ENCODE measurements at places on chromosomes 5 and 9.

- DNase-seq: no peak
Observed at GRCh38 chr9:7777771-7778170, 21.8 kb downstream of the DMAC1 start.

GRCh38 chr5:65468633-65469032, 13.1 kb downstream of the ADAMTS6 start:
- DNase-seq: no peak

DNA sequence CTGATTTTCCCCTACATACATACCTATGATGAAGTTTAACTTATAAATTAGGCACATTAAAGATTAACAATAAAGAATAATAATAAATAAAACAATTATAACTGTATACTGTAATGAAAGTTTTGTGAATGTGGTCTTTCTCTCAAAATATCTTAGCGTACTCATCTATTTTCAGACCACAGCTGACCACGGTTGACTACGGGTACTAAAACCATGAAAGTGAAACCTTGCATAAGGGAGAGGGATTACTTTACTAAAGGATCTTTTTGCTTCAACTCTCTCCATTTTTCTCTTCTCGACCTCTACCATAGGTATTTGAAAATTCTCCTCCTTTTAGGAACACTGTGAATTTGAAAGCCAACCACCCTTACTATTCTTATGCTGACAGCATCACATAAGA, 475.5 kb downstream of the CETN3 start:
- no peak for DNase-seq

- no peak for DNase-seq
Observed at GRCh38 chr5:80129146-80129545, 94.0 kb downstream of the THBS4 start.

DNA sequence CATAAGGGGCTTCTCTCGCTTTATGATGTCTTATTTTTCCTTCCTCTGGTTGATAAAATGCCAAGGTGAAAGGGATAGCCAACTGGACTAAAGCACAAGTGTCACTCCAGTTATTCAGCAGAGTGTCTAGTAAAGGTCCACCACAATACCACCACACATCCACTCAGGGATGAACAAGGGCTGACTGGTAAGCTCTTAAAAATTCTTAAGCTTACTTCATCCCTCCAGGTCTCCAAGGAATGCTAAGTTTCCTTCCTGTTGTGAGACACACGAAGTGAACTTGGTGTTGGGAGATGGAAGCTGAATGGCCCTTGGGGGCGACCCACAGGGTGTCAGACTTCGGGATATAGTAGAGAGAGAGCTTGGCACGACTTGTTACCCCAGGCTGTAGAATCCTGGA, 3.2 kb upstream of the HMGCS1 start:
- DNase-seq: no peak

- no peak for DNase-seq
Observed at GRCh38 chr5:1995491-1995890, 112.8 kb upstream of the IRX4 start.

- peak; percentile 39 for DNase-seq
Observed at GRCh38 chr5:8457187-8458037, 588.5 kb downstream of the MTRR start.

DNA sequence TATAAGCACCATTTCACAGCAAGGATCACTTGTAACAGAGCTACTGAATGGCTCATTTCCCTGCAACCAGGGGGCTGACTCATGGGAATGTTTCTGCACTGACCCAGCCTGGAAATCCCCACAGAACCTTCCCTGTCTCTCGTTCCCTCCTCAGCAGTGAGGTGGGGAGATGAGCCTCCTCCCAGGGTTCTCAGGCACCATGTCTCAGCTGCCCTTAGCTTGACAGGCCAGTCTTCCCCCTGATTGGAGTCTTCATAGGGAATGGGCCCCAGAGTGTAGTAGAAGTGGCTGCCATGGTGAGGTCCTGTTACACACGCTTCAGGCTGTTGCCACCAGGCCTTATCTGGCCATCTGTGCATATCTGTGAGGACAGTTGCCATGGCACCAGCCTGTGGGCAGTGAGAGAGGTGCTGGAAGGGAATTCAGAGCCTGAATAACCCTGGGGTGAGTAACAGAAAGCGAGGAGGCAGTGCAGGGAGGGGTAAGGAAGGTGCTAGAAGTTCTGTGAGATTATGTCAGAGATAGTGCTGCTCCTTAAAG, 324.4 kb downstream of the ENC1 start:
- peak; percentile 33 for DNase-seq

DNA sequence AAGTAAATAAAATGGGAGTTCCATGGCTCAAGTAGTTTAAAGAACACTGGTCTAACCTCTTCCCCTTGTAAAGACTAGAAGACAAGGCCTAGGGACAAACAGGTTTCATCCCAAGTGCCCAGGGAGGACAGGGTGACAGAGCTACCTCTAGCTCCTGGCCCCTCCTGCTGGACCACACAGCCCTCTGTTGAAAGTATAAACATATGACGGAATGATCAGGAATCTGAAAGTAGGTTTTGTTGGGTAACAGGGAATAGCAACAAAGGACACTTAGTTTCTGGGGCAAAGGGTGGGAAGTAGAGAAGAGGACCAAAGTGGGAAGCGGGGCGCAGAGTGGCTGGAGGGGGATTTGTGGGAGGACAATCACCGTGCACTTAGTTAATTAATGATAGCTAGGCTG, 67.0 kb upstream of the DAB2IP start:
- no peak for DNase-seq

DNA sequence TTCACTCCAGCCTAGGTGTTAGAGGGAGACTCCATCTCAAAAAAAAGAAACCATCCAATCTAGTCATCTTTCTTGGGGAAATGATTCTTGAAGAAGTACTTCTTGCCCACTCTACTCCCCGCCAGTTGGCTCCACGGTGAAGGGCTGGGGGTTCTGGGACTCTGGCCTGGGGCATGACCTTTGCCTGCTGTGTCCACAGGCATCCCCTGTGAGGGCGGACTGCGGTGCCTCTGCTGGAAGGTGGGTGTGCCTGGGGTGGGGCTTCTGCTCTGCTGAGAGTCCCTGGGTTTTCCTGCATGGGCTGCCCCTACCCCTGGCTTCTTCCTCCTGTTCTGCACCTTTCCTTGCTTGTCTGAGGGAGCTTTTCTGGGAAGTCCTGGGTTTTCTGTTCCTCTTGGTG, 3.5 kb downstream of the TBC1D13 start:
- no peak for DNase-seq

GRCh38 chr5:102845041-102845440, 89.9 kb downstream of the PAM start:
- DNase-seq: no peak

DNA sequence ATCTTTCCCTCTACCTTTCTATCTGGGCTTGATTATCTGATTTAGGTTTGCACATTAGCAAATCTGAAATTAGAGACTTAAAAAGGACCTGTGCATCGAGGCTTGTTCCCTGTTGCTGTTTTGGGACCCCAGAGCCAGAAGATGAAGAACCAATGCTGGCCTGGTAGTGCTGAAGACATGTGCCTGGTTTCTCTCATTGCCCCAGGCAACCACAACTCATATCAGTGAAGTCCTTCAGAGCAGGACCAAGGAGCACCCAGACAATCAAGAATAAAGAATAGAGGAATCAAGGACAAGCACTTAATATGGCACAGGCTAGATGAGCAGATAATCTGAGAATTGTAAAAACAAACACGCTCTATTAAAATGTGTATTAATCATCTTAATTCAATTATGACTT, 362.7 kb downstream of the DMRTA1 start:
- DNase-seq: no peak

DNA sequence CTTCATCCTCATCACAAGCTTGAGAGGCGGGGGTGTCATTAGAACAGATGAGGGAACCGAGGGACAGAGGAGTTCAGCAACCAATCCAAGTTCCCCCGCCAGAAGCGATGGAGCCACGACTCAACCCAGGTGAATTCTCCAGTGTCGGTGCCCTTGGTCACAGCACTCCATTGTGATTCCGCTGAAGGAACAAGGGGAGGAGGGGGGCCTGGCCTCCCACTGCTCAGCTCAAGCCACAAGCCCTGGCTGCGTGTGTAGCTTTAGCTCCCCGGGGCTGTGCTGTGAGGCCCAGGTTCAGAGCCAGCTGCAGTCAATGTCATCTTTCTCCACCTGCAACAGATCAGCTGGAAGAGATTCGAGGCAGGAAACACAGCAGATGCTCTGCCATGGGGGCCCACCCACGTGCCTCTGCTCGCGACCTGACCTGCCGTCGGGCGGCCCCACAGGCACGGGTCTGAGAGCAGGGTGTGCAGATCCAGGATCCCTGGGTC, 72.6 kb downstream of the GTF3C4 start:
- DNase-seq: peak; percentile 49

- no peak for DNase-seq
Observed at GRCh38 chr9:120362446-120362845, 217.5 kb downstream of the CDK5RAP2 start.

GRCh38 chr5:85337435-85337834, 952.8 kb upstream of the EDIL3 start:
- DNase-seq: no peak
